ENCODE measurements at places on chromosomes 2 and 18. TPM values are rescaled to one million over a fixed set of nuclear protein-coding genes. Genes with fewer than 3 reads are reported as not detected.

- H3K4me3 ChIP-seq, result no peak overlapping the region
- H3K36me3 ChIP-seq, result no peaks in the 10 kb centered on the region
- no peak overlapping the region for H3K27ac ChIP-seq
- peaks cover 16% of the 10 kb centered on the region for H3K4me1 ChIP-seq
These were observed 148.6 kb upstream of the MAP3K20 start for GRCh38 chr2:172926785-172927640.

DNA sequence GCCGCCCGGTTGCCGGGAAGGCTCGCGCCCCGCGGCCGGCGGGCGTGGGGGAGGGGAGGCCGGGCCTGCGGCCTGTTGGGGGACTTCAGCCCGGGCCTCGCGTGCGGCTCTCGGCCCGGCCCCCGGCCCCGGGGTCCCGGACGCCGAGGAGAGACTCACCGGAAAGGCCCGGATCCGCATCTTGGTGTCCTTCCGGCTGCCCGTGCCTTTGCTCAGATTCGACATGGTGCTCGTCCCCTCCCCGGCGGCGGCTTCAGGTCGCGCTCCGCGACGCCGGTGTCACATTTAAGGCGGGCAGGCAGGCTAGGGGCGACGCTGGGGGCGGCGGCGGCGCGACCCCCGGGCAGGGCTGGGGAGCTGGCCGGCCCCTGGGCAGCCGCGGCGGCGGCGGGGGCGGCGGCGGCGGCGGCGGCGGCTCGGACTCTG lies 365 bp downstream of the CUL3 start:
- H3K4me3 ChIP-seq, result peak overlapping the region; percentile 72
- H3K36me3 ChIP-seq, result no peaks in the 10 kb centered on the region
- peak; percentile 42 for DNase-seq
- peak overlapping the region; percentile 88 for H3K27ac ChIP-seq

- DNase-seq, result peak; percentile 45
- H3K27me3 ChIP-seq, result no peaks in the 10 kb centered on the region
- H3K4me1 ChIP-seq, result no peaks in the 10 kb centered on the region
These were observed 401.1 kb downstream of the BCL11A start for GRCh38 chr2:60152226-60152833.

GRCh38 chr2:137000811-137001210 lies 235.5 kb downstream of the THSD7B start:
- no peak overlapping the region for H3K27ac ChIP-seq
- no peaks in the 10 kb centered on the region for H3K36me3 ChIP-seq
- H3K27me3 ChIP-seq, result no peaks in the 10 kb centered on the region

The IL18RAP gene
- not detected for total RNA-seq

DNA sequence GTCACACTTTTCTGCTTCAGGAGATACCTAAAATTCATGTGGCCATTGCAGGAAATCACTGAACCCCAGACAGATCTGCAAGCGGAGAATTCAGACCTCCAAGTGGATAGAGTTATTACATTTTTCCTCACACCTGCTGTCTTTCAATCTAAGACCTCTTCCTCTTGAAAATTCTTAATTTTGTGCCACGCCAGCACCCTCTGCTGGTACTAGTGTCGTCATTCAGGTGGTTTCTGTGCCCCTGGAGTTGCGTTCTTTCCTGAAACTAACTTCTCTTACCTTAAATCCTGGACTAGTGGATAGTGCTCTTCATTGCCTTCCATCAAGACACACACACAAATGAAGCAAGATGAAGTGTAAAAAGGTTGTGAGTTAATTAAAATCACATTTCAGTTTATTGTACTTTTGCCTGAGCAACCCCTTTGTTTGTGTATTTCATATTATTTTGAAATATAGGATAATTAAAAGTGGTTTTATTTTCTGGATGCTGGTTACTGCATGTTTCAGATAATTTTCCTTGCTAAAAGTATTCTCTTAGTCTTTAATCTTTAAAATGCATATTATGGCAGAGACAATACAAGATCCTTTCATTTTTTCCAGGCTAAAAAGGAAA lies 1.6 kb upstream of the DNER start:
- H3K4me1 ChIP-seq, result no peaks in the 10 kb centered on the region
- H3K4me3 ChIP-seq, result no peak overlapping the region
- peak; percentile 24 for DNase-seq
- H3K27me3 ChIP-seq, result no peaks in the 10 kb centered on the region
- H3K27ac ChIP-seq, result no peak overlapping the region

DNA sequence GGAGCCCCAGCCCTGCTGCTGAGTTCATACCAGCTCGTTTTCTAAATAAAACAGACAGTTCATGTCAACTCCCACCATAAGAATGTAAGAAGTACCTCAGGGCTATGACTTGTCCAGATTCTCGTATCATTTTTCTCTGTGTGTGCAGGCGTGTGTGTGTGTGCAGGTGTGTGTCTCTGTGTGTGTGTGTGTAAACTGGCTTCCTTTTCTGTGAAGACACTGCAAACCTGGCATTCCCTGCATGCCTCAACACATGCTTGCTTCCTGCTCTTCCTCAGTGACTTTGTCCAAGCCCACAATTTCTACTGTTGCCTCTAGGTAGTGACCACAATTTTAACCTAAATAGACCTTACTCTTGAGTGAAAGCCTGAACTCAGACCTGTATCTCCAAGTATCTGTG lies 879.0 kb downstream of the SLC4A3 start:
- no peak overlapping the region for H3K4me3 ChIP-seq
- H3K27ac ChIP-seq, result no peak overlapping the region
- H3K4me1 ChIP-seq, result no peaks in the 10 kb centered on the region
- no peaks in the 10 kb centered on the region for H3K36me3 ChIP-seq
- no peak for DNase-seq

DNA sequence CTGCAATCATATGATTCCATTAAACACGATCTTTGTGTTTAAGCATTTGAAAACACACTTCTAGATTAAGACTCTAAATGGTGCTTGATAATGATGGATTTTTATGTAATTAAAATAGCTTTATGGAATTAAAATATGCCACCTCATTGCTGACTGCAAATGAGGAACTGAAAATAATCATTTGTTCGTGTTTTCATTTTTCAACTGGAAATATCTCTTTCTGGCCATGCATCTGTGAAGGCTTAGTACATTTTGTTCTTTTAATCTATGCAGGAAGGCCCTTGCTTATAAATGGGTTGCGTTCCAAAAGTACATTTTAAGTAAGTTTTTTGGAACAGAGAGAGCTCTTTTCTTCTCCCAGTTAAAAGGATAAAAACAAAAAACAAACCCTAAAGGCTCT lies 125.5 kb downstream of the MC4R start:
- no peaks in the 10 kb centered on the region for H3K4me1 ChIP-seq
- no peak for DNase-seq
- H3K27ac ChIP-seq, result no peak overlapping the region

The MTHFD2 gene
- total RNA-seq, result 470 TPM

DNA sequence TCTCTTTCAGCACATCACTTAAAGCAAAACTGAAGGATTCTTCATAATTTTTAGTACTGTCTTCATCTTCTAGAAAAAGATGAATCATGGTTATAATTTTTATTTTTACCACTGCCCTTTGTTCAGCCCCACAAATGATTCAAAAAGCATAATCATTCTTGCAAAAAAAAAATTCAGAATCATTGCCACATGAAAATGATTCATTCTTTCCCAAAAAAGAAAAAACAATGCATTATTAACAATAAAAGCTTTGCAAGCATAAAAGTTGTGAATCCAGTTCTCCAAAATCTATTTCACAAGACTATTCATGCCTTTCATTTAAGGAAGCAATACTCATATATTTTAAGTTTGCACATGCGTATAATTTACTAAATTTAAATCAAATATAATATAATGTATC lies 204.8 kb downstream of the RBM43 start:
- no peak overlapping the region for H3K4me3 ChIP-seq
- no peaks in the 10 kb centered on the region for H3K27me3 ChIP-seq
- H3K36me3 ChIP-seq, result no peaks in the 10 kb centered on the region
- H3K4me1 ChIP-seq, result no peaks in the 10 kb centered on the region

DNA sequence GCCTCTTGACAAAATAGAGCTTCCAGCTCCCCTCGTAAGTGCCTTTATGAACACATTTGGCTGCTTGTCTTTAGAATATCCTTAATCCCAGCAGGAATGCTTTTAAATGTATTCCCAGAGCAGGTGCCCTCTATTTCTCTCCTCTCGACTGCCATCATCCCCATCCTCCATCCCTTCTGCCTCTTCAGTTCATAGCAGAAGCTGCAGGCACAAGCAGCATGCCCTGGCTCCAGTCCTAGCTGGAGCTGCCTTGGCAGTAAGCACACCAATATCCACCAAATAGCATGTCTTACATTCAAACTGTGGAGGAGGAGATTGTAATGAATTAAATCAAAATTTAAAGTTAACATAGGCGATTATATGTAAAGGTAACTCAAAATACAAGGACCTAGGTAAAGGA lies 891.3 kb upstream of the SLC39A10 start:
- H3K27ac ChIP-seq, result no peak overlapping the region
- no peak for DNase-seq
- no peak overlapping the region for H3K4me3 ChIP-seq
- no peaks in the 10 kb centered on the region for H3K4me1 ChIP-seq
- H3K36me3 ChIP-seq, result no peaks in the 10 kb centered on the region
- H3K27me3 ChIP-seq, result no peaks in the 10 kb centered on the region

All from Caco-2 (cell line).